ENCODE measurements at places on chromosomes 11 and 22.
A peak's percentile ranks its signal among the peaks of the same experiment; 100 is the strongest.

- no peak for DNase-seq
These were observed 7.2 kb downstream of the ZC3H7B start for GRCh38 chr22:41308544-41308947.

DNA sequence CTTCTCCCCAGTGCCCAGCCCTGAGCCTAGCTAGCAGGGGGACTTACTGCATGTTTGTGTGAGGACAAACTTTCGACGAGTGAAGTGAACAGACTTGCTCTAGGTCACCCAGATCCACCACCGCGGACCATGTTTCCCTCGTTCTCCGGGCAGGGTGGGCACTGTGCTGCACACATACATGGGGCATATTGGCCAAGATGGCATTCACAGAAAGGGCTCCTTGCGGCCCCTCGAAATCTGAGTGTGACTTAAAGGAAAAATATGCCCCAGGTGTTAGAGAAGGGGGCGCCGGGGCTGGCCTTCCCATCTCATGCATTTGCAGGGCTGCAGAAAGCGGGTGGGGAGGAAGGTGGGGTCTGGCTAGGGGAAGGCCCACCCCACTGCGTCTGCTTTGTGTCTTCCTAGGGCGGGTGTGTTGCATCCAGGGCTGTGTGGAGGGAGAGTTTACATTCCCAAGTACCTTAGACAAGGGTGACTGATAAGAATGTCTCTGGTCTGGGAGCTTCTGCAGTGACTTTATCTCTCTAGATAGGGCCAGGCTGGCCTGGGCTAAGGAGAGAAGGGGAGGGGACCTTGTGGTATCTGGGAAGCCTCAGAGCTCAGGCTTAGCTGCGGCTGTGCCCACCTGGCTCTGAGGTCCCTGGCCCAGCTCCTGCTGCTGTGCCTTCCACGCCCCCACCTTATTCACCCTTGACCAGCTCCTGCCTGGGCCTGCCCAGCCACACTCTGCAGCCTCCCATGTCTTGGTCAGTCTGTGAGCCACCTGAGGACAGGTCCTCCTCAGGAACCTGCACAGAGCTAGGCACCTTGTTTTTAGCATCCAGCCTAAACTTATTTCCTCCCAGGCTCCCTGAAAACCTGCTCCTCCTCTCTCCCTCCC, 45.8 kb downstream of the LRRC32 start:
- DNase-seq, result no peak

- DNase-seq, result no peak
These were observed 13.9 kb downstream of the ATG16L2 start for GRCh38 chr11:72828081-72828567.

DNA sequence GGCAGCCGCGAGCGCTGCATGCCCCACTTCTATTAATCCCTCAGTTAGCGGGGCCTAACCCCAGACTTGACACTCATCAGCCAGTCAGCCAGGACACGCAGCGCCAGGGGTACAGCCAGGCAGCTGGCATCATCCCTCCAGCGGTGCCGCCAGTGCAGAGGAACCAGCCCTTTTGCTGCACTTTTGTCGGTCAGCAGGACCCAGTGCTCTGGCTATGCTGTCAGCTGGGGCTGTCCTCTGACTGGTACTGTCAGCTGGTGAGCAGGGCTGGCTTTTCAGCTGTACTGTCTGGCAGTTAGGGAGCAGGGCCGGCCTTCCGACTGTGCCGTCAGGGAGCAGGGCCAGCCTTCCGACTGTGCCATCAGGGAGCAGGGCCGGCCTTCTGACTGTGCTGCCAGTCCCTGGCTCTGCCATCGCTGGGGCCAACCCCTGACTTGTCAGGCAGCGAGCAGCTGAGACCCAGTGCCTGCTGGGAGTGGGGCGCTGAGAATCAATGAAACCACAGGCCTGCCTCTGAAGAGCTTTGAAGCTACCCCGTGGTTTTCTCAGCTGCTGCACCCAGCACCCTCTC, 115.4 kb downstream of the KIAA1671 start:
- peak; percentile 96 for DNase-seq

DNA sequence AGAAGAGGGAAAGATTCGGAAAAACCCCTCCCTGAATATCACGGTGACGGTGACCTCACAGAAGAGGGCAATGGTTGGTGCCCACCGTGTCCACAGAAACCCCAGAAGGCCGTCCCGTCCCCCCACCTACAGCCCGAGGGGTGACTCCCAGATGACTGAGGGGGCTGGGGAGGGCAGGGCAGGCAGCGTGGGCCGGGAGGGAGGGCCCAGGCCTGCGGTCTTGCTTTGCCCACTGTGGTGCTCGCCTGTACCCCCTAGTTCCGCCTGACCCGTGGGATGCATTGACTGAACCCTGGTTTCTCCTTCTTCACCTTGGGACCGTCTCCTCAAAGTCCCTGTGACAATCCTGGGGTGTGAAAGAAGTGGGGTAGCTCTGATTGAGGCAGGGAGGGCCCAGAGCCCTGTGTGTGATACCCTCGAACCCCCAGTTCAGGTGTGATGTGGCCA, 526.7 kb downstream of the BRD1 start:
- DNase-seq, result no peak
